ENCODE measurements at places on chromosomes 11 and 22.
A peak's percentile ranks its signal among the peaks of the same experiment; 100 is the strongest.

GRCh38 chr11:78926633-78927338 lies 352.1 kb upstream of the NARS2 start:
- peak; percentile 8 for DNase-seq

- no peak for DNase-seq
These were observed 131.0 kb downstream of the PLEKHA7 start for GRCh38 chr11:16883174-16883573.

- no peak for DNase-seq
These were observed 37.7 kb downstream of the DSCAML1 start for GRCh38 chr11:117759305-117759704.

GRCh38 chr11:42770444-42771065 lies 541.2 kb upstream of the API5 start:
- no peak for DNase-seq

- DNase-seq, result peak; percentile 66
These were observed 43.6 kb downstream of the CACNG2 start for GRCh38 chr22:36659762-36660509.

DNA sequence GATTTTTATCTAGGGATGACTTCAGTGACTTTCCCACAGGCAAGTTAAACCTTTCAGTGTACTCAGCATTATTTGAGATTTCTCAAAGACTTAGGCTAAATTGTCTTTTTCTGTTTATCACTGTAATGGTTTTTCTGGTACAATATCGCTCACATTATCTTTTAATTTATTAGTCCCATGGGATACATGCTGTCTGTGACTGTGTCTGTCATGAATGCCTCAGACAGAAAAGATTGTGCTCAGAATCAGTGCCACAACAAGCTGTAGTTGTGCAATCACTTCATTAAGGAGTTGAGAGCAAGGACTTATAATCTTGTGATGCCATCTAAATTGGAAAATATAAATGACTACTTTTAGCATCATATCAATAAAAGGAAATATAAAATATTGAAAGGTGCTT lies 2374.2 kb upstream of the RAG2 start:
- DNase-seq, result no peak

- no peak for DNase-seq
These were observed 33.7 kb downstream of the PISD start for GRCh38 chr22:31628362-31628761.

DNA sequence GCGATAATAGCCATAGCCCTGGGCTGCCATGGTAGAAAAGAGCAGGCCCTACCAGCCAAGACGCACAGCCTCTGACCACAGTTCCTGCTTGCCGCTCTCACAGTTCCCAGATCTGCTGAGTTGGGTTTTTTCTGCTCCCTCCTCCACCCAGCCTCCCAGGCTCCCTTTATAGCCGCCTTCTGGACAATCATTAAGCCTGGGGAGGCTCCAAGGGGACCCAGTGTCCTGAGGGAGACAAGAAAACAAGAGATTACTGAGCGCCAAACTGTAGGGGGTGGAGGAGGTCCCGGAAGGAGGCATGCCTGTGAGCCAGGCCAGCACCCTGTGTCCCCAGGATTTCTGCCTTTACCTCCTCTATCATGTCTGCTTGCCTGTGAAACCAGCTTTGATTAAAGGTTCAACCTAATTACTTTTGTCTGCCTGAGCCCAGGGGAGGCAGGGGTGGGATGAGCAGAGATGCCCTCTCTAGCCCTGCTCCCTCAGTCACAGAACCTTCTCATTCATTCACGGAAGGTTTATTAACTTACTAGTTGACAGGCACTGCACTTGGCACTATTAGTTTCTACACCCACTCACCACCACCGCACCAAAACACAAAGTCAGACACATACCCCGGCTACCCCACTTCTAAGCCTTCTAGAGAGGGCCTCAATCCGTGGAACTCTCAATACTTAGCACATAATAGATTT lies 1.2 kb downstream of the SLC37A4 start:
- DNase-seq, result no peak

- no peak for DNase-seq
These were observed 24.9 kb downstream of the DHCR7 start for GRCh38 chr11:71423181-71423790.

DNA sequence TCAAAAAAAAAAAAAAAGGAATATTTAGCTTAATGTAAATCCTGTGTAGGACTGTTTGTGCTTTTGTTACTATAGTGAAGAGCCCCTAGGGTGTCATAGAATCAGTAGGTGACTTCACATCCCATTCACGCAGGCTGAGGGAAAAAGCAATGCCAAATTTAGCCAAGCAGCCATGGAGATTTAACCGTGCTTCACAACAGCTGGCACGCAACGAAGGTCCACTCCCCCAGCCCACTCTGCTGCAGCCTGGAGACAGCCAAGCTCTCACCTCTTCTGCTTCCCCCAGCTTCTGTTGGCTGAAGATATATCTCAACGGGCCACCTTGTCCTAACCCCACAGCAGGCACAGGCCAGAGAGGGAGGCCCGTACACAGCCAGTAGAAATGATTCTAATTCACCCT lies 78.8 kb upstream of the BID start:
- DNase-seq, result no peak

DNA sequence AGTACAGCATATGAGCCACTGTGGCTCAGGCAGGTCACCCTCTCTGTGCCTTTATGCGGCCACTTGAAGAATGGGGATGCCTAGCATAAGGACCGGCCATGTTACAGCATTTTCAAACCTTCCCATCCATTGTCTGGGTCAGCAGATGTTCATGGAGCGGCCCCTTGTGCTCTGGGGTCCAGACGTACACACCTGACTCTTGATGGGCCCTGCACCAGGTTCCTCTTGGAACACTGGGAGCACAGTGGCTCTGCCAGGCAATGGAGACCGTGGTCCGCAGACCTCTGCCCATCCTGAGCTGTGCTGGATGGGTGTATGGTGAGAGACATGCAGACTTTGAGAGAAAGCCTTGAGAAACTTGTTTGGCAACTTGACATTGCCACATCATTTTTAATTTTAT lies 9.8 kb downstream of the PRDM11 start:
- DNase-seq, result no peak

DNA sequence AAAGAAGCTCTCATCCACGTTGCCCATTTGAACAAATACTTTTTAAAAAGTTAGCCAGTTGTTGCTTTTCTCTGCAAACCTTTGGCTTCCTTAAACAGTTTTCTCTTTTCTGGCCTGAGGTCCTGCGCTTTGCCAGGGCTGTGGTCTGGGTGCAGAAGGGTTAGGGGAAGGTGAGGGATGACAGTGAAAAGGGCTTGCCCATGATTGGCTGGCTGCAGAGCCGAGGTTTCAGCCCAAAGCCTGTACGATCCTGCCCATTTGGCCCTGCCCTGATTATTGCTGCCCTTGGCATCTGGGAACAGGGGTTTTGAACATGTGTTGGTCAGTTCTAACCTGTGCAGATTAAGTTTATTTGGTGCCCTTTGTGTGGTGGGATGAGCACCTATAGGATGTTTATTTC lies 1.5 kb downstream of the INCENP start:
- DNase-seq, result no peak

- no peak for DNase-seq
These were observed 4.7 kb upstream of the RANBP1 start for GRCh38 chr22:20111045-20111688.

DNA sequence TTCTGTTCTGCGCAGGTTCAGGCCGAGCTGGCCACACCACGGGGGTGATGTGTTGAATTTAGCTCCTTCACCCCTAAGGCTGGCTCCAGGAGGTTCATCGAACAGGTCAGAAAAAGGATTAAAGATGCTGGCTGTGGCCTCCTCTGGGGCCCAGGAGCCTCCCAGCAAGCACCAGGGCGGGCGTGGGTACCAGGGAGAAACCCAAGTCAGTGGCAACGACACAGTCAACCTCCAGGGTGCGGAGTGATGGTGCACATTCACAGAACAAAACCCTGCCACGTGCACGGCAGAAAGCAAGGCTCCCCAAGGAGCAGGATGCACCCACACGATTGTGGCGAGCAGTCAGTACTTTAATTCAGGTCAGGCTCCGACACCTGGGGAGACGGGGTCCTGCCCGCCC lies 10.8 kb downstream of the C11orf24 start:
- no peak for DNase-seq

DNA sequence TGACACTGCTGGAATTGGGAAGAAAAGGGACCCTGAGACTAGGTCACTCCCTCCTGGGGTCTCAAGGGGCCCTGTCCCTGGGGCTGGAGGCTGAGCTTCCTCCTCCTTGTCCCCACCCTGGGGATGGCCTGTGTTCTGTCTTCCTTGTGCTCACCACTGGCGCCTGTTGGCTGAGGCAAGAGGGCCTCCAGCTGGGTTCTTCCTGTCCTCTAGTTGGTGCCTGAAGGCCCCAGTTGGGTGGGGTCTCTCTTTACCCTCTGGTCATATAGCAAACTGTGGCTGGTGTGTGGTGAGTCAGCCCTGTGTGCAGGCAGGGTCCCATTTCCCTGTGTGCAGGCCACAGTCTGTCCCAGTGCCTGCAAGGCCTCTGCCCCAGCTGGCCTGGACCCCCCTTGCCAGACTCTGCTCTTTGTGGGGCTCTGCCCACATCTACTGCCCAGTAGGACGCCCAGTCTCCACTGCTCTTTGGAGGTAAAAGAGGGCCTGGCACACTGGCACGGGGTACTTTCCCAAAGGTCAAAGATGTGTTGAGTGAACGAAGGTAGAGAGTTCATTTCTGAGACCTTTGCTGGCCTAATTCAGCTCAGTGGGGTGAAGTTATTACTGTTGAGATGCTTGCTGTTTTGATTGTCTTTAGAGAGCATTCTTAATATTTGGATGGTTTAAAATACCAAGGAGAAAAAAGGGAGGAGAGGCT lies 55.1 kb upstream of the CLDN5 start:
- DNase-seq, result no peak

- no peak for DNase-seq
These were observed 77.7 kb downstream of the ME3 start for GRCh38 chr11:86594746-86595145.

DNA sequence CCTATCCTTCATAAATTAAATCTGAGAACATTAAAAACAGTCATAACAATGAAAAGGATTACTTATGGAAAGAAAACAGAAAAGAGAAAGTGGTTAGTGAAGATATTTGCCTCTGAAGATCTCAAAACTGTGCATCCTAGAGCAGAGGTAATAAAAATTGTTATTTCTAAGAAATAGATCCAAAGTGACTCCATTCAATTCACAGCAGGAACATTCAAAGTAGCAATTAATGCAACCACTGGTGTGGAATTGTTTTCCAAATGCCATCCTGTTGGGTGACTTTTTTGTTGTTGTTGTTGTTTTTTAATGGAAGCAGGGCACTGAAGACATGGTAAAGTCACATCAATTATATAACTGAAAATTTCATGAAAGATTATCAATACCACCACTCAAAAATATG lies 1139.5 kb upstream of the CCDC90B start:
- no peak for DNase-seq

DNA sequence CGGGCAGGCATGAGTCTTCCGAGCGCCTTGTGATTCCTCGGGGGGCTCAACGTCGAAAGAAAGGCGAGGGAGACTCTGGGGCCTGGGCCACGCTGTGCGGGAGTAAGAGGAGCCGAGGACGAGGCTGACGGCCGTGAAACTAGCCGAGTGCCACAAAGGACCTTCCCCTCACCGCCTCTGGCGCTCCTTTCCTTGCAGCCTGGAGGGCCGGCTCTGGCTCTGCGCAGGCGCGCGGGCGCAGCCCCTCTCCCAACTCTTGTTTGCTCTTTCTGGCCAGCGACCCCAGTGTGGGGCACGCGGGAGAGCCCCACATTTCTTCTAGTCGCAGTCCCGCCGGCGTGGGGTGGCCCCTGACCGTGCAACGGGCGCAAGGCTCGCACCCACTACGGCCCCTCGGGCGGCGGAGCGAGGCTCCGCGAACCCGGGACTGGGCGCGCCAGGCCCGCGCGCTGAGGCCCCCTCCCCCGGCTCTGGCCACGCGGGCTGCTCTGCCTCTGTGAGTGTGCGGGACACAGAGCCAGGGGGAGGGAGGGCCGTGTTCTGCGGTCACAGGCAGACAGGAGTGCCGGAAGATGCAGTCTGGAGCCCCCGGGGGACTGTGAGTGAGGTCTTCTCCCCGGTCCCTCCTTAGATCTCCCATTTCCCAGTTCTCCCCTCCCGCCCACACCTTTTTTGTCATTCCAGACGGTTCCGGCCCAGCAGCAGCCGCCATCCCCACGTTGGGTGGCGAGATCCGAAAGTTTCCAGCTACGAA lies 1.0 kb upstream of the TOB2 start:
- DNase-seq, result no peak

- DNase-seq, result no peak
These were observed 15.2 kb upstream of the SERPIND1 start for GRCh38 chr22:20758688-20759087.

DNA sequence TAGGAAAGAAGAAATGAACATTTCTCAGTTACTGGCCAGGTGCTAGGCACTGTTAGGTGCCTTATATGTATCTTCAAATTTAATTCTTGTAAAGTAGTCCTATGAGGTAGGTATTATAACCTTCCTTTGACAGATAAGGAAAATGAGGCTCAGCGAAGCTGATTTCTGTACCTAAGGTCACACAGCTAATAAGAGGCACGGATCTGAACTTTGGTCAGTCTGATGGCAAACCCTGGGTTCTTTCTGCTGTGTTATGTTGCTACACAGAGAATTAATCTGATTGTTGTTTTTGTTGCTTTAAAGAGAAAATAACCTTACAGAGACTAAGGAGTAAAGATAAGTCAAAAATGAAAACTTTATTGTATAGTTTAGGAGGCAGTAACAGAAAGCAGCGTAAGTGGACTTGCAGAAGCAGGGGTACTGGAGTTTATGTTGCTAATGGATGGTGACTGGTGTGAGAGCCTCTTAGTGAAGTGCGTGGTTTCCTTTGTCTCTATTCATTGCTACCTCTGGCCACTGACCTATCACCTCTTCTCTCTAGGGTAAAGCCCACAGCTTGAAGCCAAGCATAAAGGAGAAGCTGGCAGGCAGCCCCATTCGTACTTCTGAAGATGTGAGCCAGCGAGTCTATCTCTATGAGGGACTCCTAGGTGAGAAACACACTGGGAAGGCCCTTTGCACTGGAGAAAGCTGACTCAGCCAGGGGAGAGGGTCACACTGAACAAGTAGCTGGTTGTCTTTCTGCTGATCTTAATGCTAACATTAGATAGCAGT lies 38.3 kb downstream of the MADD start:
- DNase-seq, result no peak

- DNase-seq, result no peak
These were observed 116.5 kb downstream of the SPON1 start for GRCh38 chr11:14079011-14079410.
